CD4-positive, alpha-beta T cell treated with Interleukin-1 beta for 1 hour (primary cell): ENCODE measurements at places on chromosomes 7 and 10.

- no peak for DNase-seq
These were observed 756.7 kb downstream of the GATA3 start for GRCh38 chr10:8811201-8811600.

DNA sequence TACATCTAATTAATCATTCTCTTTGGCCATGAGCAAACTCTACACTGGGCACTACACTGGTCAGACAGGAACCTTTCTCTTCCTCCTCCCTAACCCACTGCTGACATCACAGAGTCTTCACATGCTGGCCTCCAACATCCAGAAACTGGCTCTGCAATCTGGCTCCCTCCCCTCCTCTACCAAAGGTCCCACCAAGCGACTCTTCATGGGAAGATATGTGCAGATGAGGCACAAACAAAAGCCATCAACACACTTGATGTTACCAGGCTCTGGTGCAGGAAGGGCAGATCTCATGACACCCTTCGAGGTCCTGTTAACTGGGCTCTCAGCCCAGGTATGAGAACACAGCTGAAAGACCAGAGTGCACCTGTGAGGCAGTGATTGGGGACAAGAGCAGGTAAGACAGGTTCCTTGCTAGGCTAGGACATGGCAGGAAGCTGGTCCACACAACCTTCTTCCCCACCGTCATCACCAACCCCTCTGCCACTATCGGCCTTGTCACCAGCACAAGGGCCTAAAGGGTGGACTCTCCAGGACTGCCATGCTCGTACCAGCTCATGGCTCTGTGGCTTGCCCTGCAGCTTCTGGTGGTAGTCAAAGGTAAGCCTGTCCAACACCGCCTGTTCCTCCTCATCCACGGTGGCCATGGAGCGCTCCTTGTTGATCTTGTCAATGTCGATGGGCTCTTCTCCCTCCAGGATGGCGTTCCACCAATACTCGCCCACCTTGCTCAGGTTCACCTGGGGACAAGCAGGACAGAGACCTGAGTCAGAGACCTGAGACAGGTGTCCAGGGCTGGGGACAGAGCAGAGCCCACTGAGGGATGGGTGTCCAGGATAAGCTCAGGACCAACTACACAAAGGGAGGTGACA is 66.6 kb upstream of the CAMK2B start:
- no peak for DNase-seq

DNA sequence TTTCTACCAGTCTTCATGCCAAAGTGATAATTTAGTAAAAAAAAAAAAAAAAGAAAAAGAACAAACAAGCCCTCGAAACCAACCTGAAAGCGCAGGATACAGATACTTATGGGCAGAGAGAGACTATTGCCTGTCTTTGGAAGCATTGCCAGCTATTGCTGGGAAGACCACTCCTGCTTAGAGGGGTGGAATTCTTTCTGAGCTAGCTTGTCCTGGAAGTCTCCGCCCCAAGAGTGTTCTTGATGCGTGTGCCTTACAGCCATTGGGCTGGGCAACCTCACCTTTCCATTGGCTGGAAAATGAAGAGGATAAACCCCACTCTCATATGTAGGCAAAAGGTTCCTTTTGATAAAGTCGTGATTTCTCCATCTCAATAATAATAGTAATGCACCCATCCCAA is 19.9 kb upstream of the INSYN2A start:
- no peak for DNase-seq

- DNase-seq: no peak
These were observed 108.5 kb downstream of the HBP1 start for GRCh38 chr7:107277331-107277730.

DNA sequence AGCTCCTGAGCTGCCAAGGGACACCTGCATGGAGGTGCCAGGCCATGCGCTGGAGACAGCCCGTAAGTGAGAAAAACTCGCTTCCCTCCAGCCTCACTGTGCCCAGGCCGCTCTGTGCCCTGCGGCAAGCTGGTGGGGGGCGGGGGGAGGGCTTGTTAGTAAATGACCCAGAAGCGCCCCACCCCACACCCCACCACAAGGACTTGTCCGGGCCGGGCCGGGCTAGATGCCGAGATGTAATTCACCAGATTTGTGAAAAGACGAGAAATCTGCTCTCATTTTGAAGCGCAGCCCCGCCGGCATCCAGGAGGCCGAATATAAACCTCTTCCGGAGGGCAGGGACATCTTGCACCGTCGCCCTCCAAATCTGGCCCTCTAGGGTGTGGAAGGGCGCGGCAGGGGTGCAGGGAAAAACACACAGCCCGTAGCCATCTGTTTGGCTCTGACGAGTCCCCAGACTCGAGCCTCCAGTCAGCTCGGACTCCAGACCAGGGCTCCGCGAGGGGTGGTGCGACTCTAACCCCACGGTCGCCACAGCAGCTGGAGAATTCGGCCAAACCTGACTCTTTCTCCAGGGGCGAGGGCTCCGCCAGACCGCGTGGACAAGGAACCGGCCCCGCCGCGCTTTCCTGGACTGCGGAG is 14.8 kb downstream of the TLX1 start:
- DNase-seq: no peak
